ENCODE measurements at places on chromosomes 2 and 18.

DNA sequence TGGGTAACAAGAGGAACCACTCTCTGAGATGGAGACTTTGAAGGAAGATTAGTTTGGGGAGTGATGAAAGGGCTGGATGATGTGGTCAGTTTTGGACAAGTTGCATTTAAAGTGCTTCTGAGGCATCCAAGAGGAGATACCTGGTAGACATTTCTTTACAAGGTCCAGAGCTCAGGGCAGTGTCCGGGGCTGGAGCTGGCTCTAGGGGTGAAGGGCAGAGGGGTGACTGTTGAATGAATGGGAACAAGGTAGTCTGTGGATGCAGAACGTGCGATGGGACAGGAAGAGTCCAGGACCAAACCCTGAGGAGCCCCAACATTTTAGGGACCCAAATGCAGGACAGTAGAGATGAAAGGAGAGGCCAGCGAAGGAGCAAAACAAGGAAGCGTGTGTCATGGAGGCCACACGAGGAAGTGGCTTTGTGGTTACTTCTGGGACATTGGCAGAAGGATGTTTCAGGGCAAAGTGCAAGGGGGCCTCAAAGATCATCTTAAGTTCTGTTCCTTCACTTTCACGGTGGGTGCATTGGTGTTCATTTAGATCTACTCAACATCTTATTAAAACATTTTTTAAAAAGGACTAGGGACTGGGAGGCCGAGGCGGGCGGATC, 13.6 kb upstream of the GPR35 start:
- DNase-seq = no peak

- DNase-seq = no peak
These were observed 258.9 kb downstream of the DCC start for GRCh38 chr18:52598921-52599320.

- DNase-seq = no peak
These were observed 63.1 kb downstream of the CIB4 start for GRCh38 chr2:26578113-26578458.

- DNase-seq = no peak
These were observed 480.0 kb upstream of the HS6ST1 start for GRCh38 chr2:128798502-128799283.

- DNase-seq = no peak
These were observed 1.3 kb downstream of the ADCYAP1 start for GRCh38 chr18:905948-906415.

GRCh38 chr18:32349728-32350395, 120.8 kb downstream of the GAREM1 start:
- DNase-seq = no peak

GRCh38 chr2:197212344-197213262, 98.0 kb downstream of the ANKRD44 start:
- no peak for DNase-seq

- DNase-seq = no peak
These were observed 181.6 kb downstream of the AFF3 start for GRCh38 chr2:99960790-99961189.

GRCh38 chr2:198720266-198720665, 737.5 kb downstream of the SATB2 start:
- no peak for DNase-seq

DNA sequence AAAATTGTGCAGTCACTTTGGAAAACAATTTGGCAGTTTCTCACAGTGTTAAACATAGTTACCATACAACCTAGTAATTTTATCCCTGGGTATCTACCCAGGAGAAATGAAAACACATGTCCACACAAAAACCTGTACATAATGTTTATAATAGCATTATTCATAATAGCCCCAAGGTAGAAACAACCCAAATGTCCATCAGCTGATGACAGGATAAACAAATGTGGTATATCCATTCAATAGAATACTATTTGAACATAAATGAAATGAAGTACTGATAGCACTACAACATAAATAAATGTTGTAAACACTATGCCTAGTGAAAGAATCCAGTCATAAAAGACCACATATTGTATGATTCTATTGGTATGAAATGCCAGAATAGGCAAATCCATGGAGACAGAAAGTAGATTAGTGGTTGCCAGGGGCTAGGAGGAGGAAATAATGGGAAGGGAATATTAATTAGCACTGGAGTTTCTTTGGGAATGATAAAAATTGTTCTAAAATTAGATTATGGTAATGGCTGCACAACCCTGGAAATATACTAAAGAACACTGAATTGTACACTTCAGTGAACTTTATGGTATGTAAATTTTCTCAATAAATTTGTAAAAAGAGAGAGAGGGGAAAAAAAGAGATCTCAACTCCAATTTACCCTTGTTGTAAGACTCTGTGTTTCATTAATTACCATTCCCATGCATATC, 20.8 kb upstream of the VIT start:
- DNase-seq = no peak

- no peak for DNase-seq
These were observed 72.3 kb downstream of the R3HDM1 start for GRCh38 chr2:135603543-135603942.

DNA sequence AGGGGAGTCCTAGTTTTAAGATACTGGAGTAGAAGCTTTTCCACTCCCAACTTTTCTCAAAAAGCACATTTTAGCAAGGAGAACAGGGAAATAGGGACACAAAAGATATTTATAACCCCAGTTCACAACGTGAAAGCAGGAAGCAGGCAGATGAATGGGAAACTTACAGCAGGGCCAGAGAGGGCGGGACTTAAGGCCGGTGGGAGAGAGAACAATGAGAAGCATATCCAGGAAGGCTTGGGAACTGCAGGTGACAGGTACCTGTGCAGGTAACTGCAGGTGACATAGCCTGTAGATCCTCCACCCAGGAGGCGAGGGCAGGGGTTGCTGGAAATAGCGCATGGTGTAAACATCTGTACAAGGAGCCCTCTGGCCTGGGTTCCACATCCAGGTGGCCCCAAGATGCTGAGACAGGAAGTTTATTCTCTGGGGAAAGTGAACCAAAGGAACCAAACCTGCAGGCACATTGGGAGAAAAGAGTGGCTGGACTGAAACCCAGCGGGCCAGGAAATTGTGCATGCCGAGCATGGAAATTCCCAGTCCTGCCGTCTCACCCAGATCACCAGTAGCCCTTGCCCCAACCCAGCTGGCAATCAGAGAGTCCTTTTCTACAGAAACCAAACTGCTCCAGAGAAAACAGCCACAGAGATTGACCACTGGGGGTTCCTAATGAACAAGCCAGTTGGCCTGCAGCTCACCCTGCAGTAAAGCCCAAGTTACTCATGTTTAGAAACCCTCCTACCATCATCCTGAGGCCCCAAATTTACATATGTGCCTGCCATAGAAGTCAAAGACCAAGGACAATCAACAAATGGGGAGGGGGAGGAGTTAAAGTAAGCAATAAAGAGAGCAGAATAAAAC, 24.3 kb upstream of the COL6A3 start:
- no peak for DNase-seq

DNA sequence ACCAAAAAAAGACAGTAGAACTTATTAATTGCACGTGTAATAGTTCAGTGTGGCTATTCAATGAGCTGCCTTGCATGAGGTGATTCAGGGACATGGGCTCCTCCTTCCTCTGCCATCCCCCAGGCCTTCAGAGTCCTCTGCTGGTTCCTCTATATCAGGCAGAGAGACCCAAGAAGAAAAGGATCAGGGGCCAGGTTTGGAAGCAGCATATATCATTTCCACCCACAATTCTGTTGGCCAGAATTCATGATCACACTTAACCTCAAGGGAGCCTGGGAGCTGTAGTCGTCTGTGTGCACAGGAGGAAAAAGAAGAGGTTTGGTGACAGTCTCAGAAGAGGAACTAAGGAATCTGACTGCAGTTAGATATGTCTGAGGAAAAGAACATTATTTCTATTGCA, 114.0 kb upstream of the GLS start:
- DNase-seq = no peak
